ENCODE measurements at places on chromosomes 7 and 10.

GRCh38 chr7:3150027-3150426, 106.4 kb upstream of the CARD11 start:
- DNase-seq, result no peak

- DNase-seq, result no peak
Measured at GRCh38 chr7:106978425-106979420, 65.8 kb upstream of the PRKAR2B start.

- no peak for DNase-seq
Measured at GRCh38 chr10:47285381-47286115, 14.4 kb upstream of the GDF10 start.

- DNase-seq, result no peak
Measured at GRCh38 chr10:279655-280054, 144.4 kb downstream of the ZMYND11 start.

GRCh38 chr10:930625-931325, 730 bp downstream of the LARP4B start:
- no peak for DNase-seq

- no peak for DNase-seq
Measured at GRCh38 chr10:119724593-119725516, 995 bp upstream of the INPP5F start.

GRCh38 chr7:8310876-8311275, 48.9 kb upstream of the ICA1 start:
- DNase-seq, result no peak

- DNase-seq, result peak; percentile 90
Measured at GRCh38 chr10:94042001-94042833, 48.5 kb downstream of the PLCE1 start.

DNA sequence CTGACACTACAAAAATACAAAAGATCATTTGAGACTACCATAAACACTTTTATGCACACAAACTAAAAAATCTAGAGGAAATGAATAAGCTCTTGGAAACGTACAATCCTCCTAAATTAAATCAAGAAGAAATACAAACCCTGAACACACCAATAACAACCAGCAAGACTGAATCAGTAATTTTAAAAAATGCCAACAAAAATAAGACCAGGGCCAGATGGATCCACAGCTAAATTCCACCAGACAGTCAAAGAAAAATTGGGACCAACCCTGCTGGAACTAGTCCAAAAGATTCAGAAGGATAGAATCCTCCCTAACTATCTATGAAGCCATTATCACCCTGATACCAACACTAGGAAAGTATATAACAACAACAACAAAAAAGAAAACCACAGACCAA, 277.4 kb downstream of the AGMO start:
- no peak for DNase-seq

- DNase-seq, result no peak
Measured at GRCh38 chr7:40429826-40430225, 295.0 kb downstream of the SUGCT start.

- DNase-seq, result no peak
Measured at GRCh38 chr10:24240041-24240751, 31.3 kb downstream of the KIAA1217 start.

DNA sequence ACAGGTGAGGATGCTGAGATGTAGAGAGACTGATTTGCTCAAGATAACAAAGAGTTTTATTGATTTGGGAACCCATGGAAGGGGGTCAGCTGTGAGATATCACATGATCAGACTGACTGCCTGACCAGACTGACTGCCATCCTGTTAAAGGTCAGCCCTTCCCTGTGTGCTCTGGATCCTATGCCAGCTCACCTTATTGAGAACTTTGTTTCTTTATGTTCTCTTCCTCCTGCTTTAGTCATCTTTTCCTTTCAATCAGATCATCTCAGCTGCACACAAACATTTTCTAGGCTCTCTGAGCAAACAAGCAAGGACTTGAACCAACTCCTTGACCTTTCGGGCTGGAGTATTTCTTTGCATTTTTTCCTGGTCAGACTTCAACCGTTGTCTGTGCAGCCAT, 50.0 kb upstream of the MTPN start:
- no peak for DNase-seq

GRCh38 chr7:112529521-112529920, 48.7 kb downstream of the LSMEM1 start:
- no peak for DNase-seq

- peak; percentile 33 for DNase-seq
Measured at GRCh38 chr7:131164025-131164925, 163.4 kb upstream of the MKLN1 start.

- no peak for DNase-seq
Measured at GRCh38 chr7:70352906-70353305, 754.6 kb downstream of the AUTS2 start.

DNA sequence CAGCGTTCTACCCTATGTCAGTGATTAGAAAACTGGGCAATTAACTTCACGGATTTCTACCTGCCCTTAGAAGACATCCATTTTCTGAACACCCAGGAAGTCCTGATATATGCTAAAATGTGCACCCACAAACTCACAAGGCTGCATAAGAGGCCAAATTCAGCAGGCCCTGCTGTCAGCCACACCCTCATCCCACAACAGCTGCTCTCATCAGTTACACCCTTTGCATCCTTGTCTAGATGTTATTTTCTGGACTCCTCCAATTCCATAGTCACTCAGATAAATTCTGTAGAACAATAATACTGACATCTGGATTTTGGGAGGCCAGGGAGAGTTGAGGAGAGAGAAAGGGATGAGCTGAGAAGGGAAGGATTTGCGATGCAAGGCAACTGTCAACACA, 208.9 kb downstream of the TAX1BP1 start:
- DNase-seq, result no peak

GRCh38 chr7:138417078-138417700, 42.9 kb upstream of the TRIM24 start:
- no peak for DNase-seq

GRCh38 chr10:17216901-17217395, 11.1 kb upstream of the VIM start:
- DNase-seq, result no peak

GRCh38 chr7:109343678-109344077, 774.0 kb downstream of the DNAJB9 start:
- DNase-seq, result no peak

GRCh38 chr7:5143935-5144903, 45.8 kb upstream of the WIPI2 start:
- no peak for DNase-seq

- DNase-seq, result peak; percentile 51
Measured at GRCh38 chr10:45001381-45002148, 842 bp downstream of the ZNF22 start.

GRCh38 chr10:3692387-3692999, 92.5 kb downstream of the KLF6 start:
- DNase-seq, result no peak

GRCh38 chr10:77866598-77866997, 60.0 kb downstream of the DLG5 start:
- DNase-seq, result no peak

DNA sequence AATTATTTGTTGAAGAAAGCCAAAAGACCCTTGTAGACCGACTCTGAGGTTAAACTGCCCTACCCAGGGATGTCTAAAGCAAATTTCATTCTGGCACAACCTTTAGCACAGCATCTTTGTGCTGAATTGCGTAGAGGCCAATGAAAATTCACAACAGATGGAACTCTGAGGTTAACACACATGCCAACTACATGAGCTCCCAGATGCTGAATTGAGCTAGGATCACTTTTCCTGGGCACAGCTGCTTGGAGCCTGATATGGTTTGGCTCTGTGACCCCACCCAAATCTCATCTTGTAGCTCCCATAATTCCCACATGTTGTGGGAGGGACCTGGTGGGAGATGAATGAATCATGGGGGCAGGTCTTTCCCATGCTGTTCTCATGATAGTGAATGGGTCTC, 158.0 kb upstream of the PTN start:
- no peak for DNase-seq

DNA sequence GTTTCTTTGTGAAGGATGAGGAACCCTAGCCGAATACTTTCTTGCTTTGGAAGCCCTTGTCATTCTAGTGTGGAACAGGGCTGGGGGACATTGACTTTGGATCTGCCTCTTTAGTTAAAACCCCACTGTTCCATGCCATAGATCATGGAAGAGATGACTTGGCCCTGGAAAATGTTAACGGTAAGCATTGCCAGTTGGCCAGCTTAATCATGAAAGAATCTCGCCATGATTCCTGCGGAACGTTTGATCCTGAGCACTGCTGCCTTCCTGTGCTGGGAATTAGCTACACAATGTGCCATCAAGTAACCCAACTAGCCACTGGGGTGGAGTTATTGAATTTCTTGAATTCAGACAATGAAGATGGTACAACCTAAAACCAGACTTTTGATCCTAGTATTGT, 177.6 kb upstream of the FZD8 start:
- DNase-seq, result no peak

GRCh38 chr10:113160641-113161040, 210.6 kb downstream of the TCF7L2 start:
- no peak for DNase-seq

DNA sequence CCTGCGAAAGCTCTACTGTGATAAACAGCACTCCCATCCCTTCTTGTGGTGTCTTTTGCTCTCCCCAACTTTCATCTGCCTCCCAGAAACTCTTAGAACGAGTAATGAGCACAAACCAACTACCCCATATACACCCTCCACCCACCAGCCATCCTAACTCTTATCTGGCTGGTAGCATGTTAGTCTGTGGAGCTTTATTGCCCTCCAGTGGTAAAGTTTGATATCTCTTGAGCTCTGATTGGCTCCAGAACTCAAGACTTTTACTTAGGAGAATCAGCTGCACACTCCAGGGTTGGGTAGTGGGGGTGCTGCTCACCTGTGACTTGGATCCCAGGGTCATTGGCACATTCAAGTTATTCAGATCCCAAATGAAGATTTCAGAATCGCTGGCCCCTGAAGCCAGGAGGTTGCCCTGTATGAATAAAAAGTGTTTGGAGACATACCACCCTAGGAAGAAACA, 10.9 kb downstream of the SEC31B start:
- peak; percentile 49 for DNase-seq

- peak; percentile 58 for DNase-seq
Measured at GRCh38 chr10:124648738-124649137, 95.4 kb downstream of the FAM53B start.

- DNase-seq, result peak; percentile 65
Measured at GRCh38 chr10:78552261-78552811, 516.4 kb upstream of the ZMIZ1 start.

- no peak for DNase-seq
Measured at GRCh38 chr7:75906991-75907667, 7.8 kb upstream of the POR start.

DNA sequence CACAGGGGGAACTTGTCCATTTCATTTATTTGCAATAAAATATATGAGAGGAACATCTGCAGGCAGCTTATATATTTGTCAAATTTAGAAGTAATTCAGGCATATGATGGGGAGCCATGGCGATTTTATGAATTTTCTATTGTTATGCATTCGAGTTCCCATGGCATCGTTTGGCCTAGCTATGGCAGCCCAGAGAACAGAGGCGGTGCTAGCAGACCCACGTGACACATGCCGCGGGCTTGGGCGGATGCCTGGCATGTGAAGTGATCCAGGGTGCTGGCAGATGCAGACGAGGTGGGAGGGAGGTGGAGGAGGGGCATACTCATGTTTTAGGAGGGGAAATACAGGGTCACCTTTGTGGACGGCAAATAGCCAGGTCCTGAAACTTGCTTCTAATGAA, 560.0 kb upstream of the GALNT17 start:
- DNase-seq, result no peak

DNA sequence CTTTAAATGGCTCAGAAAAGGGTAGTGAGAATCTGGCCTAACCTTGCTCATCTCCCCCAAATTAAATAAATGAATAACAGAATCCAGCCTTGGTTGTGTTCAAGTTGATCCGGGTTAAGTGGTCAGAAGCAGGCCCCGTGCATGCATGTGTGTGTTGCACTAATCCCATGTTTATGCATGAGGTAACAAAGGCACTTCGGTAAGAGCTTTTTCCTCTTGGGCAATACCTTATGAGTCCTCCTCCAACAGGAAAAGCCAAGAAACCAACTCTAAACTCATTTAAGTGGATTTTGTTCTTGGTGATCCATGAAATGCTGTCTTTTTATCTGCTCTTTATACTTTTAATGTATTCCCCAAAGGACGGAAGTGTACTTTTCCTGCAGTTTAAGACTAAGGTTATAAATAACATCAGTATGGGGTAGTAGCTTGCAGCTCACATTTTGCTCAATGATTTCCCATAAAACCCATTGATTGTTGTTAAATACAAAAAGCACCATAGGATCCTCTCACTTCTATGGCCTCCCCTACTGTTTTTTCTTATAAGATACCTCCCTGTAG, 104.9 kb upstream of the YAE1 start:
- DNase-seq, result no peak

- no peak for DNase-seq
Measured at GRCh38 chr10:42150428-42151061, 487.8 kb downstream of the ZNF33B start.

DNA sequence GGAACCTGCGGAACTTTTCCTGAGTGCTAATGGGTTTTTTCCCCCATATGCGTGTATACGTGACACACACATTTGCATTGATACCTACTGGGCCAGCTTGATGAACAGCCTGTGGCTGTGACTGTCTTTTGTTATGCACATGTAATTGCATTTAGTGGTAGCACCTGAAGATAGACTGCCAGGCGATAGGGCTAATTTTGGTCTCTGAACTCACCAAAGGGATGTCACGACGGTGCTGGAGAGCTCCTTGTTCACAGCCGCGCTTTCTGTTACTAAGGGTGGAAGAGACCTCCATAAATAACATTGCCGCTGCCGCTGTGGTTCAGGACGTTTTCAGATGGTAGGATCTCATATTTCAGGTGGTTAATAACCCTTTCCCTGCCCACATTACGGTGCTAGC, 133.2 kb downstream of the CAMK1D start:
- no peak for DNase-seq
